ENCODE measurements at places on chromosomes 1 and 21.

GRCh38 chr21:33522297-33522952 lies 19.5 kb downstream of the GART start:
- DNase-seq, result no peak

- DNase-seq, result peak; percentile 62
These were observed 12.2 kb upstream of the IL10 start for GRCh38 chr1:206784471-206784903.

DNA sequence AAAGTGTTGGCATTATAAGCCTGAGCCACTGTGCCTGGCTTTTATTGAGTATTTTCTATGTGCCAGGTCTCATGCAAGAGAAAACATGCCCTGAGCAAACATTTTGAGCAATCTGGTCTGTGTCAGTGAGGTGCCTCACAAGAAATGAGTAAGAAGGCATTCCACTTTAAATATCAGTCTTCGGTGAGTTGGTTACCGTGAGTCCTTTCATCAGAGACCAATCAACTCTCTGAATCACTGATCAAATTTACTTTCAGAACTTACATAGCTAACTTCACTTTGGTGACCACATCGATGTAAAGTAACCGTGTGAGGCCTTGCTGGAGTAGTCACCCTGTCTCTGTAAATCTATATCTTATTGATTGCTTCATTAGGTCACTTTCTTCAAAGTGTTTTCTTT lies 14.3 kb upstream of the DDX59 start:
- DNase-seq, result no peak

DNA sequence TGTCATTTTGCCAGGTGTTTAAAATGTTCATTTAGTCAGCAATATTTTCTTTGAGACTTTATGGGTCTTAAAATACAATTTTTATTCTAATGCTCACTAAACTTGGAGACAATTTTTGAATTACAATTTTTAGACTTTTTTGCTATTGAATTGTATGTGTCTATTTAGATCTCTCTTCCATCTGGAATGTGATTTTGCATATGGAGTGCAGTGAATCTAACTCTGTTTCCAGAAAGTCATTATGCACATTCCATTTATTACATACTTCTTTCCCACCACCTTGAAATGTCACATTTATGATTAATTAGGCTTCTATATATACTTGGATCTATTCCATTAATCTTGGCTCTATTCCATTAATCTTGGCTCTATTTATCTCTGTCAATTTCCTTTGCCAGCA lies 5.6 kb upstream of the TSPEAR start:
- DNase-seq, result no peak

- DNase-seq, result no peak
These were observed 73.1 kb downstream of the UBIAD1 start for GRCh38 chr1:11345971-11346715.

- DNase-seq, result no peak
These were observed 45.1 kb upstream of the DNAH14 start for GRCh38 chr1:224884361-224884801.

DNA sequence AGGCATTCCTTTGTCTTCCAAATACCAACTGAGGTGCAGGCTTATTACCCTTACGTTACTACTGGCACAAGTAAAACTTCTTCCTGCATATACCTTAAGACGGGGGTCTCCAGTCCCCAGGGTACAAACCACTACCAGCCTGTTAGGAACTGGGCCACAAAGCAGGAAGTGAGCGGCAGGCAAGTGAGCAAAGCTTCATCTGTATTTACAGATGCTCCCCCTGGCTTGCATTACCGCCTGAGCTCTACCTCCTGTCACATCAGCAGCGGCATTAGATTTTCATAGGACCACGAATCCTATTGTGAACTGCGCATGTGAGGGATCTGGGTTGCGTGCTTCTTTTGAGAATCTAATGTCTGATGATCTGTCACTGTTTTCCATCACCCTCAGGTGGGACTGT lies 113.1 kb downstream of the SLC45A1 start:
- peak; percentile 30 for DNase-seq

- no peak for DNase-seq
These were observed 578.5 kb downstream of the USP25 start for GRCh38 chr21:16308269-16308668.

GRCh38 chr21:29209696-29210095 lies 79.3 kb downstream of the MAP3K7CL start:
- no peak for DNase-seq

GRCh38 chr1:231162297-231162969 lies 575 bp downstream of the TRIM67 start:
- no peak for DNase-seq

DNA sequence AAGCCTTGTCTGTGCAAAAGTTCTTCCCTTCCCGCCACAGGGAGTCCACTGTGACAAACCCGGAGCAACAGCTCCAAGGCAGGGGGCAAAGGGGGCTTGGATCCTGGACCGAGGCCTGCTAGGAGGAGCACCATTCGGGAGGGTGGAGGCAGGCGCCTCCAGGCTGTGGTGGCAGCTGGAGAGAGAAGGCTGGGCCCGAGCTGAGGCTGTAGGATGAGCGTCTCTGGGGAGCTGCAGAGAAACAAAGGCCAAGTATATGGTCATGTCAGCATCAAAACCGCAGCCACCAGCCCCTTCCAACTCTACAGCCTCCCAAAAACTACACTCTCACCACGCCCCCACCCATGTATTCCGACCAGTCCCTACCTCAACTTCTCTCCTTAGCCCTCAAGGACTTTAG lies 579 bp downstream of the SH3BP5L start:
- DNase-seq, result no peak

DNA sequence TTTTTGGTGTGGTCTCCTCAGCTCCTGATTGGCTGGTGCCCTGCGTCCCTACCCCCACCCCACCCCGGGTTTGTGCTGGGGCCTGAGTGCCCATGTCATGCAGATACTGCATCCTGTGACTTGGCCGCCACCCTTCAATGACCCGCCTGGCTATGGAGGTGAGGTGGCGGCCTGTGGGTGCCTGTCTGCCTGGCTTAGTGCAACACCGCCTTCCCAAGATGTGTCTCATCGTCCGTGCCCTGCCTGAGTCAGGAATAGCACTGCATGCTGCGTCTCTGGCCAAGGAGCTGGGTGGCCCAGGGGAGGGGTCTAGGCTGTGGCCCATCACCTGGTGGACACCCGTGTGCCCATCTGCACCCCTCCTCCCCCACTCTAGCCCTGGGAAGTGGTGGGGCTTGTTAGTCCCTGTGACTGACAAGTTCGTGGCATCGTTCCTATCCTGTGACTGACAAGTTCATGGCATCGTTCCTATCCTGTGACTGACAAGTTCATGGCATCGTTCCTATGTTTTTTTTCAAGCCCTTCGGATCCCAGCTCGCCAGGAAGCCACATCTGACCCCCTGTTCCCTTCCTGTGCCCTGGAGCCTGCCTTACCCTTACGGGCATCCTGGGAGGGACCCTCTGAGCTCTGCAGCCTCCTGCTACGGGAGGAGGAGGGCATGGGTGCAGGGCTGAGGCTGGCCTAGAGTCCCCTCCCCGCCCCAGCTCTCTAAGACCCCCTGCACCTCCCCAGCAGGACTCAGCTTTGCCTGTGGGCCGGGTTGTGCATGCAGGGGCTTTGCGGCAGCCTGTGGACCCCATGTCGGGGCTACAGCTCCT lies 7.5 kb downstream of the SLX9 start:
- no peak for DNase-seq

DNA sequence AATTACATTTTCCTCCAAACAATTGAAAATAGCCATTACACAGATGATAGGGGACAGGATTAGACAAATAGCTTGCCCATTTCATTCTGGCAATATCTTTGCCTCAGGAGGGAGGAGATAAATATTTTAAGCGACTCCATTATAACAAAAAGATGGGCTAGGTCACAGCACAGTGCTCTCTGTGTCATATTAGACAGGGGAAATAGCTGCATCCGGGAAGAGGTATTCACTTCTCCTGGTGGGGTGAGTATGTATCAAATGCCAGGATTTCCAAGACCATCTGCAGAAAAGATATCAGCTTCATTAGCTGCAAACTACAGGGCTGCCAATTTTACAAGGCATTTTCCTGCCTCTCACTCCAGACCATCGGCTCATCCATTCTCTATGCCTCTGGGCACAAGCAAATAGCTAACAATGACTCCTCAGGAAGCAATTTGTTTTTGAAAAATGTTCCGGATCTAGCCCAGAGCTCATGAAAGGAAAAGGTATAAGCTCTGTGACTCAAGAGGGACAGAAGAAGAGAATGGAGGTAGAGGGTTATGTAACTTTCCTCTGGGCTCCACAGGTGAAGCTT lies 41.9 kb upstream of the ANGPTL7 start:
- no peak for DNase-seq

- DNase-seq, result no peak
These were observed 103.7 kb downstream of the AK5 start for GRCh38 chr1:77385551-77385950.
